Activated CD8-positive, alpha-beta T cell treated with anti-CD3 and anti-CD28 coated beads, Interleukin-2, amount 10 ng/mL, durations not matched to agents 7 days and 5 days (primary cell): ENCODE measurements at places on chromosomes 2 and 18. TPM values are rescaled to one million over a fixed set of nuclear protein-coding genes. Genes with fewer than 3 reads are reported as not detected.

Gene SCYGR7
- not detected for total RNA-seq

Gene PARD3B
- 1.0 TPM for total RNA-seq

- peaks cover 56% of the 10 kb centered on the region for H3K36me3 ChIP-seq
- no peaks in the 10 kb centered on the region for H3K4me1 ChIP-seq
- no peak overlapping the region for H3K4me3 ChIP-seq
- H3K27ac ChIP-seq: no peak overlapping the region
- no peak for DNase-seq
Measured at GRCh38 chr2:71389384-71390072, 57.9 kb downstream of the ZNF638 start.

DNA sequence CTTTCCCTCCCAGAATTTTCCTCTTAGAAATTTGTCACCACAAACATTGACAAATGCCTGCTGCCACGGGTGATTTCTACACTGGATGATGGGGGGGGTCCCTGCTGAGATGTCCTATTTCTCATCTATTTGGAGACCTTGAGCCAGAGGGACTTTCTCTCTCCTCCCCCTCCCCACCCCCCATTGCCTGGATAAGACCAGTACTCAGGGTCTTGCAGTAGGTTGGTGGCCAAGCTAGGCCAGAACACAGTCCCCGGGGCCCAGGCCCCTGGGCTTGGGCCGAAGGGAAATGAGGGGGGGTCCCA lies 560 bp upstream of the DUSP2 start:
- H3K4me1 ChIP-seq: peaks cover 71% of the 10 kb centered on the region
- DNase-seq: no peak
- peaks cover 16% of the 10 kb centered on the region for H3K36me3 ChIP-seq
- H3K4me3 ChIP-seq: peak overlapping the region; percentile 61
- H3K27me3 ChIP-seq: no peaks in the 10 kb centered on the region
- H3K27ac ChIP-seq: peak overlapping the region; percentile 97

DNA sequence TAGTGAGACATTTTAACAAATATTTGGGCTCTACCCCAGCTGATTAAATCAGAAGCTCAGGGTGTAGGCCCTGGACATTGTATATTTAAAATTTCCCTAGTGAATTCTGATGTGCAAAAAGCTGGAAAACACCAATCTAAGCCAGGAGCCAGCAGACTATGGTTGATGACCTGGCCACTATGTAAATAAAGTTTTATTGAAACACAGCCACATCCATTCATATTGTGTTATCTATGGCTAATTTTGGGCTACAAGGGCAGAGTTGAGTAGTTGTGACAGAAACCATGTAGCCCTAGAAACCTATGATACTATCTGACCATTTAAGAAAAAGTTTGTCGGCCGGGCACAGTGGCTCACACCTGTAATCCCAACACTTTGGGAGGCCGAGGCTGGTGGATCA lies 86.0 kb upstream of the BARD1 start:
- no peak for DNase-seq
- H3K4me1 ChIP-seq: no peaks in the 10 kb centered on the region
- H3K27ac ChIP-seq: no peak overlapping the region
- no peaks in the 10 kb centered on the region for H3K27me3 ChIP-seq
- no peak overlapping the region for H3K4me3 ChIP-seq

DNA sequence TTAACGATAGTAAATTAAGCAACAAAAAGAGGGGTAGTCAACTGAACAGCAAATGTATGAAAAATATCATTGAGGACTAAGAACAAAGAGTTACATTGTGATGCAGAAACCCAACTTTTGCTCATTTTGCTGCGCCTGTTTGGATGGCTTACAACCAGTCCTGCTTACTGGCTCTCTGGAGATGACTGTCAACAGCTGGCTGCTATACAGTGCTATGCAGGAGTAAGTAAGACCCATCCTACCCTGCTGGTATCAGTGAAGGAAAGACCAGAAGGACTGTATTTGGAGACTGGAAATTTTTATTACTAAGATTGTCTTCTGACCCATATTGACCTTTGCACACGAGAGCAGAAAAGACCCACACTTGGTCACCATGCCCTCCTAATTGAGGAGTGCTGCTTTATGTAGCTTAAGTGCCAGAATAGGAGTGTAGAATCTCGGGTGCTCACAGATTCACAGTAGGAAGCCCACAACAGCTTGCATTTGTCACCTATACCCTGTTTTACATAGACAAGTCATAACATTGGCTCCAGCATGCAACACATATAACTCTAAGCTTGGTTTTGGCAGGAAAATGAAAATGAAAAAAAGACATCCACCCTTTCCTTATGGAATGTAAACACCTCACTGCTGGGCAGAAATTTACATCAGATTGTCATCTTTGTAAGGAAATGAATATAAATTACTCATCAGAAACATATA lies 1915.0 kb upstream of the CELF4 start:
- DNase-seq: no peak
- H3K36me3 ChIP-seq: no peaks in the 10 kb centered on the region
- no peak overlapping the region for H3K27ac ChIP-seq
- no peaks in the 10 kb centered on the region for H3K4me1 ChIP-seq
- H3K4me3 ChIP-seq: no peak overlapping the region

- no peaks in the 10 kb centered on the region for H3K36me3 ChIP-seq
- no peak for DNase-seq
- H3K4me1 ChIP-seq: no peaks in the 10 kb centered on the region
- no peak overlapping the region for H3K27ac ChIP-seq
Measured at GRCh38 chr2:207446653-207447052, 83.1 kb upstream of the CREB1 start.

DNA sequence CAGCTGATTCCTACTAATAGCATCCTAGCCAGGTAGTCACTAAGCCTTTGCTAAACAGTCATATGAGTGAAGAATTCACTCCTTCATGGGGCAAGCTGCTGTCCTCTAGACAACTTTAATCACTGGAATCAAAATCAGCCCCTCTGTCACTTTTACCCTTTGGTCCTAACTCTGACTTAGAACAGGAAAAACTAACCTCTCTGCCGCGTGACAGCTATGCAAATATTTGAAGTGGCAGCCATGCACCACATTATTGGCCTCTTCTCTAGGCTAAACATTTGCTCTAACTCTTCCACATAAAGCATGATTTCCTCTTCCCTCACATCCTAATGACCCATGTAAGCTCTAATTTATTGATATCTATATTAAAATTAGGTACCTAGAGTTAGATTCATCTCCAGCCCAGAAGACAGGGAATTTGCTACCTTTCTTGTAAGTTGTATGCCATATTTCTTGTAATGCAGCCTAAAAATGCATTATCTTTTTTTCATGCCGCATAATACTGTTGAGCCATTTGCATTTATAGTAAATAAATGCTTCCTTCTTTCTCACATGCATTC lies 12.8 kb upstream of the ONECUT2 start:
- no peaks in the 10 kb centered on the region for H3K4me1 ChIP-seq
- peaks cover 34% of the 10 kb centered on the region for H3K27me3 ChIP-seq
- no peak overlapping the region for H3K4me3 ChIP-seq
- no peak overlapping the region for H3K27ac ChIP-seq
- no peaks in the 10 kb centered on the region for H3K36me3 ChIP-seq
- DNase-seq: no peak
